Ascending aorta (tissue), 2 donors: ENCODE measurements at places on chromosomes 4 and X.
A peak's percentile ranks its signal among the peaks of the same experiment; 100 is the strongest.

- DNase-seq, result no peak
These were observed 533.3 kb downstream of the TMA16 start for GRCh38 chr4:164027805-164028204.

DNA sequence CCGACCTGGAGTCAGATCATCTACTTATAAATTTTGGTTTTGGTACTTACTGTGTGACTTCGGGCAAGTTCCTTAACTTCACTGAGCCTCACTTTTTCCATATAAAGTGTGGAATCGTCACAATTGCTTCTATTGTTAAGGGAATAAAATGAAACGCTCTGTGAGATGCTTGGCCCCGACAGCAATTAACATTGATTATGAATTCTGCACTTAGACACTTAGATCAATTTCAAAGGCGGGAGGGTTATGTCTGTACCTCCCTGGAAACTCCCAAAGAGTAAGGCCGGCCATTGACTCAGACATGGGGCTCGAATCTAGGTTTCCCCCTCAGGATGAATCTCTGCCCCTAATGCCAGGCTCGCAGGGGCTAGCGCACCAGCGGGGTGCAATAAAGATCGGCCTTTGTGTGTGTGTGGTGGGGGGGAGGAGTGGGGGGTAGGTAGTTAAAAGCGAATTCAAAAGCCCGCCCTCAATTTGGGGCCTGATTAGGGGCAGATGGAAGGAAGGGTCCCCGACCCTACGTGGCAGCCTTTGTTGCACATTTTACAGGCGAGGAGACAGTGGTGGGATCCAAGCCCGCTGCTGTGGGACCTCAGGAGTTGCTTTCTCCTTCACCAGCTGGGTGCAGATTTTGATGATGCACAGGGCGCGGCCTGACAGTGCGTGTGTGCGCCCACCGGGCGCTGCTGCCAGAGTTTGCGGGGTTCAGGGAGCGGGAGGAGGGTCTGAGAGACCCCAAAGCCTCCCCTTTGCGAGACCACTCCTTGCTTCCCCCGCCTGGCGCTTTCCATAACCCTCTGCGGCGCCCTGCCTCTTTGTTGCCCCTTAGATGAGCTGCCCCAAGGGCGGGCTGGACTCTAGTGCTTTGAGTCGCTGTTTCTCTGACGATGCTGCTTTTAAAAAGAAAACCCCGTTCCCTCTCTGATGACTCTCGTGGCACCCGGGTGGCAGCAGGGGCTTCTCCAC, 9.6 kb downstream of the MSX1 start:
- no peak for DNase-seq

- no peak for DNase-seq
These were observed 32.2 kb downstream of the SGMS2 start for GRCh38 chr4:107856901-107857300.

DNA sequence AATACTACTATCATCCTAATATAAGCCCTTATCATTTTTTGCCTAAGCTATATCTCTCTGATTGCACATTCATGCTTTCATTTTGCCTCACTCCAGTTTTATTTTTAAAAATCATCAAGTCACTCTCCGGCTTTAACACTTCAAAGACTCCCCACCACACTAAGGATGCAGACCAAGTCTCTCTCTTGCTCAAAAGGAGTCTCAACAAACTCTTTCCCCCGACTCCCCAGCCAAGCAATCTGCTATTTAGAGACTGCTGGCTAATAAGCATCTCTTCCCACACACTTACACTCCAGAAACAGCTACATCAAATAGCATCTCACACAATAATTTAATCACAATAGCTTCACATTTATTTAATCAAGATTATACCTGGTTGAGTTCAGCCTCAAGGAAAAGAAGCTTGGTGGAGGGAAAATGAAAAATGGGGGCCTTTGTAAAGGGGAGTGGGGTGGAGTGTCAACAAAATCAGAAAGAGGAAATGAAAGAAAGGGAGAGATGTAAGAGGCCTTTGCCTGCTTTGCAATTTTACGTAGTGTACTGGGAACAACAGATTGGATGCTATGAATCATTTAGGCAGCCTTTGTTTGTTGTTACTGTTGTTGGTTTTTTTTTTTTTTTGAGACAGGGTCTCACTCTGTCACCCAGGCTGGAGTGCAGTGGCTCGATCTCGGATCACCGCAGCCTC, 104.1 kb upstream of the MCF2 start:
- no peak for DNase-seq

DNA sequence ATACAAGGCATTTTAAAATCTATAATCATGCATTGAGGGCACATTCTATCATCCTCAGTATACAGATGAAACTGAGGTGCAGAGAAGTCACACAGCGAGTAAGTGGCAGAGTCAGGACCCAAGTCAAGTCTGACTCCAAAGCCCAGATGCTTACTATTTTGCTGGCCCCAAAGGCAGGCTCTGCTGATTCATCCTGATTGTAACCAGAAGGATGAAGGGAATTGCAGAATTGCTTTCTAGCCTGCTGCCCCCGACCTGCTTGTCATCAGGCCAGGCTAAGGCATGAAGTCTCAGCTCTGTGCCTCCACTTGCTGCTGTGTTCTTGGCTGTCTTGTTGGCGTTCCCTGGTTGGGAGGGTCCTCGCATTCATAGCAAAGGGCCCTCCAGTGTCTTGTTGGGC, 62.7 kb downstream of the SLC9A6 start:
- peak; percentile 57 for DNase-seq

GRCh38 chrX:861340-861890, 230.8 kb downstream of the SHOX start:
- no peak for DNase-seq

GRCh38 chr4:27176881-27177280, 316.2 kb downstream of the STIM2 start:
- DNase-seq, result no peak

DNA sequence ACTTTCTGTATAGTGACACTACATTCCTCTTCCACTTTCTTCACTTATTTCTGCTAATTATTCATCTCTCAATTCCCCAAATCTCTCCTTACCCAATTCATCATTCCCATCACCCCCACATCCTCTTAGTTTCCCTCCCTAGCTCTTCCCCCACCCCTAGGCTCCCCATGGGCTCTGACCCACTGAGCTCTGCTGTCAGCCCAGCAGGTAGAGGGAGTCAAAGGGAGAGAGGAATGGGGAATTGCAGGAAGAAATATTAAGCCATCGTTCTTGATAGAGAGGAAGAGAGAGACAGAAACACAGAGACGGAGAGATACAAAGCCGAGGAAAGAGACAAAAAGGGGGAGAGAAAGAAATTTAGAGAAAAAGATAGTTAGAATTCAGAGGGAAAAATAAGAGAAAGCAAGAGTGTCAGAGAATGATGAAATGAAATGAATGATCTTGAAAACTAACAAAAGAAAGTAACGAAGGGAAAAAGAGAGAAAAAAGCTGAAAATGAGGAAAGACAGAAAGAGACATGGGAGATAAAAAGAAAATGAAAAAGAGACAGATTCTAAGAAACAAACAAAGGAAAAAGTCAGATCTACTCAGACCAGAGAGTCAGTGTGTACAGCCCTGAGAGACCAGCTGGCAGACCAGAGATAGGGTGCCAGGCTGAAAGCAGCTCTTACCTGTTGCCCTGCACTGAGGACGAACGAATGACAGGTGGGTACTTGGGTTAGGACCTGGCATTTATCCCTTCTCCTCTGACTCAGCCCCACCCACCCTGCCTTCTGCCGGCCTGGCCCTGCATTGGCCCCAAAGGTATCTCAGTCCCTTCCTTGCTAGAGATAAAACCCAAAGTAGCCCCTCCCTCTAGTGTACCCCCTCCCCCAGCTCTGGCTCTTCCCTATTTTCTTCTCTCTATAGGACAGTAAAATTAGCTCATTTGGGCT, at the start of gene ALAS2:
Gene ALAS2, minus strand, starts transcription at position 707 of the 935 bp plus-strand sequence. CDS start 4,977 bp downstream, outside the sequence.
- DNase-seq, result no peak

- DNase-seq, result no peak
These were observed 667.2 kb downstream of the GRID2 start for GRCh38 chr4:92970996-92971395.

DNA sequence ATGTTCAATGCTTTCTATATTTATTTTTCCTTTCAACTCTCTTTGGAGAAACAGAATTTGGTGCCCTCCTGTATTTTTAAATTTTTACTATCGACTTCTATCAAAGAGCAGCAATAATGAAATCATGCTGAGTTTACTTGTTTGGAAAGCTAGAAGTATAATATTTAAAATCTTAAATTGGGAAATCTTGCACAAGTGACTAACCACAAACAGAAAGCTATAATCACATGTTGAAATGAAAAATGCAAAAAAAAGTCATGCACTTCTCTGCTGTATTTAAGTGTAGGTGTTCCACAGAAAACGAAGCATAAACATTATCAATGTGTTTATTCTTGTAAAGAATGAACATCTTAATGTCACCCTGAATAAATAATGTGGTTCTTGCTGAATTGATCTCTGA, 306.1 kb downstream of the PCDH18 start:
- DNase-seq, result no peak

DNA sequence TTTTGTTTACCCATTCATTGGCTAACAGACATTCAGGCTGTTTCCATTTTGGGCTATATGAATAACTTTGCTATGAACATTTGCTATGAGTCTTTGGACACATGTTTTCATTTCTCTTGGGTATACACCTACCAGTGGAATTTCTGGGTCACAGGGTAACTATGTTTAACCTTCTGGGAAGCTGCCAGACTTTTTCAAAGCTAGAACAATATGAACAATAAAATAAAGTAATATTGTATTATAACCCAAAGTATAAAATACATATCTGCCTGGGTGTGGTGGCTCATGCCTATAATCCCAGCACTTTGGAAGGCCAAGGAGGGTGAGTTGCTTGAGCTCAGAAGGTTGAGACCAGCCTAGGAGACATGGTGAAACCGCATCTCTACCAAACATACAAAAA, 90.6 kb downstream of the DLG3 start:
- DNase-seq, result no peak

DNA sequence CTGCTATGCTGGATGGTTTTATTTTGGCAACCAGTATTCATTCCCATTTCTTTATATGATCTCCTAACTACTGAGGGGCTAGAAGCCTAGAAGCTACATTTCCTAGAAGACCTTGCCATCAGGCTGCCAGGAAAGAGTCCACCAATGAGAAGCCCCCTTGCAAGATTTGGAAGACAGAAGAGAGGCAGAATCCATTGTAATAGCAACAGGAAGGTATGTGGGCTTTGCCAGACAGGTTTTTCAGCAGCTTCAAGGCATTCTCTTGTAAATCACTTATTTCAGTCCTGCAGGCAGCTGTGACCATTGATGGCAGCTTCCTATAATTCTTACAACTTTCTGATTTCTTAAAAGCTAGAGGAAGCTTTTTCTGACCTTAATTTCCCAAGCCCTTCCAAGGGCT, 148.3 kb upstream of the NHS start:
- no peak for DNase-seq

- DNase-seq, result no peak
These were observed 36.3 kb downstream of the SNCA start for GRCh38 chr4:89800527-89801103.

- DNase-seq, result no peak
These were observed 1.5 kb downstream of the GRID2 start for GRCh38 chr4:92305148-92305877.

- DNase-seq, result no peak
These were observed 76.3 kb downstream of the SYNPO2 start for GRCh38 chr4:118964891-118965411.

DNA sequence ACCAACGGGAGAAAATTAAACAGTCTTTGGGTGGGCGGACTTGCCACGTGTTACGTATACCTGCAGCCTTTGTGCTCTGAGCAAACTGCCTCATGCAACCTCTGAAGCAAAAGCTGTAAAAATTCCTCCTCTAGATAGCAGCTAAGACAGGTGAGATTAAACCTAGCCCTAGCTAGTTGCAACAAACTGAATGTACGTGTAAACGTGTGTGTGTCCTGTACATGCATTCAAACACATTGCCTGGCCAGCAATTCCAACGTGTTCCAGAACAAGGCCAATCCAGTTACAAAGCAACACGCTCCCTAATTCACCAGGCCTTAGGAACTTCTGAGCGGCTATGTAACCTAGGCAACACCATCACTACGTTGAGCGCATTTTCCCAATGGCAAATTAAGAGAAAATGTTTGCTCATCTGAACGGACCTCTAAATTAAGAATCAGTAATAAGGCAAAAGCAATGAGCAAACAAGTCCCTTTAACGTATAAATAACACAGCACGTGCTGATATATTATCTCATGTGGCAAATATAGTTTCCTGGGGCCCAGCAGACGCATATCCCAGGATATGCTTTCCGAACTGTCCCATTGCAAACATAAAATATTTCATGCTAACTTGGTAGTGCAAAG, 792 bp downstream of the PPID start:
- DNase-seq, result no peak

GRCh38 chrX:66684196-66684595, 45.3 kb upstream of the EDA2R start:
- DNase-seq, result no peak

DNA sequence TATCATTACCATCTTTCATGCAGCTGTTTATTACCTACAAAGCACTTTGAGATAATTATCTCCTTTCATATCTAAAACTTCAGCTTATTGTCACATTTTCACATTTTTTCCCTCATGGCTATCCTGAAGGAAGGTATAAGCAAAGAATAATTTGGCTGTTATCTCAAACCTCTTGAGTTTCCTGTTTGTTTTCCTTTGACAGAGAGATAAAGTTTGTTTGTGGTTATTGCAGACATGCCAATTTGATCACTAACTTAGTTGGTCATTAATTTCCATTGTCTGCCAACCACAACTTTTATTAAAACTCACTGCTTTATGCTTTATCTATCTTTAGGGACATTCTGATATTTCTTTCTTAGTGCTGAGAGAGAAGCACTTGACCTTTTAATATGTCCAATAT, 89.8 kb upstream of the SPANXB1 start:
- DNase-seq, result no peak

DNA sequence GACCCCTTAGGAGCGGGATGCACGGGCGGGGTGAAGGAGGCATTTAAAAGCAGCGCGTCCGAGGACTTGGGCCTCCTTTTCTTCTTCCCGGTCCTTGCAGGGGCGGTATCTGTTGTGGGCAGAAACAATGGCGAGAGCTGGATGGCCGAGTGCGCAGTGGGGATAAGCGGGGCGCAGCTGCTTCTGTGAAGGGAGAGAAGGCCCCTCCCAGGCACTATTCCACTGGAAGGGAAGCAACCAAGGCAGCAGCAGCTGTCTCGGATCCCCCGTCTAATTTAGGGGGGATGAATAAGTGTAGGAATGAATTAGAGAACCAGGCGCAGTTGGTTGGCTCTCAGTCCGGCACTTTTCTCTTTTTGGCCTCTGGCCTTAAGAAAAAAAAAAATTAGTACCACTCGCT, 995 bp downstream of the SMARCA5 start:
- DNase-seq, result no peak

DNA sequence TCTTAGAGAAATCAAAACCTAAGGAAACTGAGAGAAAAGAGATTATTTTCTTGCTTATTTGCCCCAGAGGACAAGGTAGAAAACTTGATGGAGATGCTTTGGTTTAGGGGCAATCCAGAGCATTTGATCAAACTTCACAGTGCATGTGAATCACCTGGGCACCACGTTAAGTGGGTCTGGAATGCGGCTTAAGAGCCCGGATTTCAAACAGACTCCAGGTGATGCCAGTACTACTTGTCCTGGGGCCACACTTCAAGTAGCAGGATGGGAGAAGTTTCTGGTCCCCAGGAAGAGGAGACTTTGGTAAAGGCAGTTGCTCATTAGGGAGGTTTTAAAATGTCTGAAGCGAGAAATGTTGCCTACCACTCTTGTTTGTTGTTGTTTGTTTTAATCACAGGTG, 51.8 kb downstream of the PHOX2B start:
- no peak for DNase-seq

- DNase-seq, result no peak
These were observed 78.8 kb downstream of the SLC16A2 start for GRCh38 chrX:74500067-74500466.

GRCh38 chrX:119762718-119763117, 4.3 kb downstream of the SOWAHD start:
- DNase-seq, result no peak
